ENCODE measurements at places on chromosomes 11 and 22.

- no peak for DNase-seq
Measured at GRCh38 chr22:39627865-39628562, 57.5 kb downstream of the CACNA1I start.

GRCh38 chr11:19393941-19394340, 153.2 kb upstream of the E2F8 start:
- DNase-seq: no peak

DNA sequence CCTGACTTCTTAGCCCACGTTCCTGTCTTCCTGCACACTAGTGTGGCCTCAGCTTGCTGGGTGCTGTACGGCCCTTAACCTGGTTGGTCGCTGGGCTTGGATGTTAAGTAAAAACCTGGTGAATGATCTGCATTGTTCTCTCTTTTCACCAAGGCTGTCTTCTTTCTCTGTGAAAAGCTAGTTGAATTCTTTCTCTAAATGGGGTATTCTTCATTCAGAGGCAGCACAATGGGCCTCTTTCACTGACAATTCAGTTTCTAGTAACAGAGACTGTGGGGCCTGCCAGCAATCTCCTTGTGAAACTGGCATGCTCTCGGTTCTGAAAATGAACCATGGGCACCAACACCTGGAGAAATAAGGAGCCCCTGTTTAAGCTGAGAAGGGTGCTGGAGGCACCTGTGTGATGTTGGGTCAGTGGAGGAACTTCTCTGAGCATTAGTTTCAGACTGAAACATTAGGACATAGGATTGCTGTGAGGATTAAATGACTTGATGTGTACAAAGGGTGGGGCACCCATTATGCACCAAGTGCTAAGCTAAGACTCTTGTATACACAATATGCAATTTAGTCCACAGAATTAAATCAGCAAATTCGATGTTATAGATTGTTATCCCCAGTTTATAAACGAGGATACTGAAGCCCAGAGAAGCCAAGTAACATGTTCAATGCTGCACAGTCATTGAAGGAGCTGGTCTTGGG, 33.1 kb upstream of the ELF5 start:
- no peak for DNase-seq

GRCh38 chr11:117477721-117478120, 150.1 kb downstream of the CEP164 start:
- DNase-seq: no peak

GRCh38 chr11:78453140-78453935, 35.7 kb upstream of the GAB2 start:
- no peak for DNase-seq

GRCh38 chr11:68261006-68261405, 10.8 kb downstream of the C11orf24 start:
- DNase-seq: no peak

GRCh38 chr11:64472593-64473455, 113.9 kb downstream of the RPS6KA4 start:
- no peak for DNase-seq

DNA sequence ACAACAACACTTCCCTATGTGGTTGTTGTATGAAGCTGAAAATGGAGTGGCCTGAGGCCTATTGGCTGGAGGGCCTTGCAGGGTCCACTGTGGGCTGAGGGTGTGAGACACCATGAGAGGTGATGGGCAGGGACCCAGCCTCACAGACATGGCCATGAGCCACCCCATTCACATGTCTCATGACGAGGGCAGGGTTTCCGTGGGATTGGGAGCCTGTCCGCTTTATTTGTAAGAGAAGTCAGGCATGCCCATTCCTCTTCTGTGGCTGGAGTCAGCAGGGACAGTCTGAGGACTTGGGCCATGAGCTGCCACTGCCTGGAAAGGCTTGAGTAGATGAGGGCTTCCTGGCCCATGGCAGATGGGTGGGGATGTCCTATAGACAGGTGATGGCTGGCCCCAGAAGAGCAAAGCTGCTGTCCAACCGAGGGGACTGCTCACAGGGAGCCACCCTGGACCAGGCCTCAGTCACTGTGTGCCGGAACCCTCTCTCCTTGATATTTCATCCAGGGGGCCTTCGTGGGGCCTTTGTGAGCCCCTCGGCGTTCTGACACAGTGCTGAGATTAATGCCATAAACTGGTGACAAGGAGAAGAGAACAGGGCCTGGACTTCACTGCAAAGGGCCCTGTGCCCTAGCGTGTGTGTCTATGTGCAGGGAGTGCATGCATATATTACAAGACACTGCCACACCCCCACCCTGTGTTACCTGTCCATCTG, 971.9 kb downstream of the BRD1 start:
- DNase-seq: no peak

GRCh38 chr11:127609025-127609773, 608.6 kb upstream of the KIRREL3 start:
- no peak for DNase-seq

DNA sequence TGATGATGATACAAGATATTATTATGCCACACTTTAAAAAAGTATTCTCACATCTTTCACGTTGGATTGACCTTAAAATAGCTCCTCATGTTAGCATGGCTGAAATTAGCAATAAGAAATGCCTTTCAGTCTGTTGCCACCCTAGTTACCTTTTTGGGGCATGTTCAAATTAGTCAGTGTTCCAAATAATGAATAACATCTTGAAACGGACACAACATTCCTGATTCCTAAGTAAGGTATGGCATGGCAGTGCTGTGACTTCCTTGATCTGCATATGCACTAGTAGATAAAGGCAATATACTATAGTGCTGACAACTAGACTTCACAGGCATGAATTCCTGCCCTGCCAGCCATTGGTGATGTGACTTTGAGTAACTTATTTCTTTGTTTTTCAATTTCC, 914.5 kb downstream of the METTL15 start:
- no peak for DNase-seq

- peak; percentile 84 for DNase-seq
Measured at GRCh38 chr11:129434641-129435498, 59.2 kb downstream of the BARX2 start.

GRCh38 chr11:80284946-80285785, 844.3 kb upstream of the TENM4 start:
- no peak for DNase-seq

GRCh38 chr11:101401245-101401644, 182.6 kb downstream of the TRPC6 start:
- DNase-seq: no peak

DNA sequence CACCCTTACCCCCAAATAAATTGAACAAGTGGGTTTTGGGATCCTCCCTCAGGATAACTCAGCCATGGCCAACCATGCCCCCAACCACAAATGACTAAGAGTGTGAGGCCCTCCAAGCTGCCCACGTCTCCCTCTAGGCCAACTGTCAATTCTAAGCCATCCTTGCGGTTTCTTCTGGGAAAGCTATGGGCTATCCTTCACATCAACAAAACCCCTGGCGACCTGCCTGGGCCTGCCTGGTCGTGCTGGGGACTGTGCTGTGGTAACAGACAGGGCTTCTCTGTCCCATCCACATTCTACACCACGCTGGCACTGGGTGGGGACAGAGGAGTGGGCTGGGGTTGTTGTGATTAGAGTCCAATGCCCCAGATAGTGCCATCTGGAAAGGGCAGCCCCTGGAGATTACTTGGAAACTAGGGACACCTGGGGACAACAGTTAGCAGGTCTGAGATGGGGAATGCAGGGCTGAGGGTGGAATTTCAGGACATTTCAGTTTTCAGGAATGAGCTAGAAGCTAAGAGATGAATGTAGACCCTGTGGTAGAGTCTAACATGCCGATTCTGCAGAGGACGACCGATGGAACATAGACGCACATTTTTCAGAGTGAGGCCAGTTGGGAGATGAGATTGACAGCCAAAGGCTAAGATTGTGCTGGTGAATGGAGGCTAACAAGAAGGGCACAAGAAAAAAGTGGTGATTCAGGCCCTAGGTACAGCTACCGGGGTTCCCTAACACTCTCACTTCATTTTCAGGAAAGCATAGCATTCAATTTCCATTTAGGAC, 131.9 kb downstream of the RASSF10 start:
- peak; percentile 89 for DNase-seq

DNA sequence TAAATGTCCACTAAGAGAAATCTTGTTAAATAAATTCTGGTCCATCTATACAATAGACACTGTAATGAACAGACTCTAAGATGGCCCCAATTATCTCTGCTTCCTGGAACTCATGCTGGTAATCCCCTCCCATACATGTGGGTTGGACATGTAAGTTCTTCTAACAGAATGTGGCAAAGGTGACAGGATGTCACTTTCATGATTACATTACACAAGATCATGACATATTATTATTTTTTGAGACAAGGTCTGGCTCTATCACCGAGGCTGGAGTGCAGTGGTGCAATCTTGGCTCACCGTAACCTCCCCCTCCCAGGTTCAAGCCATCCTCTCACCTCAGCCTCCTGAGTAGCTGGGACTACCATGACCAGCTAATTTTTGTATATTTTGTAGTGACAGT, 14.6 kb upstream of the NDUFC2 start:
- DNase-seq: no peak

DNA sequence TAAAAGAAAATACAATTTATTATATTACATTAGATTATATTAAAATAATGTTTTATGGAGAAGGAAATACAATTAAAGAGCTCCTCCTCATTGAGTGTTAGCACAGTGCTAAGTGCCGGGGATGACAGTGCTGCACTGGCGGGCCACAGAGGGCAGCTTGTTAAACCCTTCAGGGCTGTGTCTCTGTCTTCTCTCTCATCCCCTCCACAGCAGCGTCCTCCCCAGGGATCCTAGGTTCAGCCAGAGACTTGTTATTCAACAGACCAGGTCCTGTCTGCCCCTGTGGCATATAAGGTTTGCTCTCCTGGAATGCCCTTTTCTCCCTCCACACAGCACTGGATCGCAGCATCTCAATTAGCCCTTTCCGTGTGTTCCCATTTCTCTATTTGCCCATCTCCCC, 14.2 kb downstream of the THYN1 start:
- no peak for DNase-seq

GRCh38 chr11:2816941-2817421, 68.6 kb downstream of the CDKN1C start:
- no peak for DNase-seq

DNA sequence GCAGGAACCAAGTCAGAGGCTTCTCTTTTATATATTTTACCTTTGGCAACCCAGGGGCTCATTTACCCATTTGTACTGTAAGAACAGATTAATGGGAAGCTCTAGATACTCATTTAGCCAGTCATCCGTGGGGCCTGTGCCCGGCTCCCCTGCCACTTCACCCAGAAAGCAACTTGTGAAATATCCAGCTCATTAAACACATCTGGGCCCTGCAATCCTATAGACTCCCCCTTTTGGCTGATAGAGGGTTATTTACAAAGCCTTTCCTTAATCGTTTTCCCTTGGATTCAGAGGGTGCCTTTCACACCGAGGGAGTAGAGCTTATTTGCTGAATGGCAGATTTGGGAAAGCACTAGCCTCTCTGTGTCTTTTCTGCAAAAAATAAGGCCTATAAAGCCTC, 118.7 kb upstream of the SORL1-AS1 start:
- no peak for DNase-seq

DNA sequence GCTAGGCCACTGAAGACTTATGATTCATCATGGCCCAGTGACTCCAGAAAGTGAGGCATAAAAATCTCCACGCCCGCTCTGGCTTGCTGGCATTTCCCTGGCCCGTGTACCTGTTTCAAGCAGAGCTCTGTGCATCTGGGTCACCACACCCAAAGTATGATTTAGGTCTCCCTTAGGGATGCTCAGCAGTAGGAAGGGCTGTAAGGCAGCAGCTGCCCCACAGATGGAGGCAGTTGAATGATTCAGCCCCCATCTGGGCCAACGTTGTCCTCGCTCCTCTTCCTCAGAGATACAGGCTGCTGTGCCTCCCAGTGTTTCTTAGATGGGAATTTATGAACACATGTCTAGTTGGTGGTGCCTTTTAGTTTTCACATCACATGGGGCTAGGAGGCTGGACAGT, 21.6 kb downstream of the GPR83 start:
- no peak for DNase-seq

GRCh38 chr11:45786272-45786671, 18.7 kb upstream of the SLC35C1 start:
- DNase-seq: no peak

DNA sequence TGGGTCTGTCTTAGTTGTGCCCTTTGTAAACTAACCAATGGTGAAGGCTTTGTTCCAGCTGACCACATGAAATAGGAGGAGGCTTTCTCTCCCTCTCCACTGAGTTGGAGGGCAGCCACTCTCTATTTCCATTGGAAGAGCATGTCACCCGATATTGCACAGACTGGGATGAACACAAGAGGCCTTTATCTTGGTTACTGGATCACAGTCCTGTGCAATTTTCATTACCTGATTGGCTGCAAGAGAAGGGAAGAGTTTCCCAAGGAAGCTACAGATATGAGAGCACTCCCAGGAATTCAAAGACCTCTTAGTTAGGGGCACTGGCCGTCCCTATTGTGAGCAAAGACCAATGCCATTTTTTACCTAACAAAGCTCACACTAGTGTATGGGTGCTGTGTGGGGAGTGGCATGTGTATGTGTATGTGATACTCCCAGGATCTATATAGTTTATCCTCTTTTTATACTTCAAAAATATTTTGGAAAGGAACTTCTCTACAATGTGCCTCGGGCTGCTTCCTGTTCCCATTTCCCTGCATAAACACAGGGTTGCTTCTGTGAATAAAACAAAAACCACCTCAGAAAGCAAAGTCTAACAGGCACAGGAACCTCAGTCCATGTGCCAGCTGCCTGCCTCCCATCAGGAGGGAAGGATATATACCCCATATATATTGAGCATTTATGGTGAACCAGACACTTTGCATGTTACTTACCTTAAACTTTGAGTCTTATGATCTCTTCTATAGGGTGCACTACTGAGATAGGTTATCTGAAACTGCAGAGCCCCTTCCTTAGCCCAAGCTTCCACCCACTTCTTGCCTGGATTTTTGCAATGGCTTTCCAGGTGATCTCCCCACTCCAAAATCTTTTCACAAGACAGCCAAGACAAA, 126.5 kb downstream of the RASSF10 start:
- DNase-seq: peak; percentile 82

DNA sequence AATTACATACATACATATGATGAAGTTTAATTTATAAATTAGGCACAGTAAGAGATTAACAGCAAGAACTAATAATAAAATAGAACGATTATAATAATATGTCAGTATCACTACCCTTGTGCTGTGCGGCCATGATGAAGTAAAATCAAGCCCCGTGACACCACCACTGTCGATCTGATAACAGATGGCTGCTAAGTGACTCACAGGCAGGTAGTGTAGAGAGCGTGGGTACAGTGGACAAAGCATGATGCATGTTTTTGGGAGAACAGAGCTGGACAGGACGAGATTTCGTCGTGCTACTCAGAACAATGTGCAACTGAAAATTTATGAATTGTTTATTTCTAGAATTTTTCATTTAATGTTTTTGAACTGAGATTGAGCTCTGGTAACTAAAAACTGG, 108.4 kb upstream of the TIMP3 start:
- DNase-seq: no peak

DNA sequence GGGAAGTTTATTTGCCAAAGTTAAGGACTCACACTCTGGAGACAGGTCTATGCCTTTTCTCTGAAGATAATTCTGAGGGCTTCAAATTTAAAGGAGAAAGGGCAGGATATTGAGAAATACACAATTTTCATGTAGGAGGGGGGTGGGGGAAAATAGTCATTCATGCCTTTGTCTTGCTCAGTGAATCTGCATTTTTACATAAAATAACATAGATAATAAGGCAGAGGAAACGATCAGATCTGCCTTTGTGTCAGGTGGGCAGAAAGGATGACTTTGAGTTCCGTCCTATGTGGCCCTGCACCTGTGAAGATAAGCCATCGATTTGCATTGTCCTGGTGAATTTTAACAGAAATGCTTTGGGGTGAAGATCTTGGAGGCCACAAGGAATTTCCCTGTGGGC, 76.8 kb downstream of the SC5D start:
- no peak for DNase-seq
